Posterior vena cava (tissue), 2 donors: ENCODE measurements at places on chromosomes 3 and 15. TPM values are rescaled to one million over a fixed set of nuclear protein-coding genes. Genes with fewer than 3 reads are reported as not detected.

OCA2 gene
- total RNA-seq, result 1.4 TPM

- no peak for DNase-seq
Measured at GRCh38 chr3:83453056-83453455, 1505.7 kb upstream of the CADM2 start.

GRCh38 chr3:7562892-7563291 is 702.0 kb downstream of the GRM7 start:
- DNase-seq, result no peak

DNA sequence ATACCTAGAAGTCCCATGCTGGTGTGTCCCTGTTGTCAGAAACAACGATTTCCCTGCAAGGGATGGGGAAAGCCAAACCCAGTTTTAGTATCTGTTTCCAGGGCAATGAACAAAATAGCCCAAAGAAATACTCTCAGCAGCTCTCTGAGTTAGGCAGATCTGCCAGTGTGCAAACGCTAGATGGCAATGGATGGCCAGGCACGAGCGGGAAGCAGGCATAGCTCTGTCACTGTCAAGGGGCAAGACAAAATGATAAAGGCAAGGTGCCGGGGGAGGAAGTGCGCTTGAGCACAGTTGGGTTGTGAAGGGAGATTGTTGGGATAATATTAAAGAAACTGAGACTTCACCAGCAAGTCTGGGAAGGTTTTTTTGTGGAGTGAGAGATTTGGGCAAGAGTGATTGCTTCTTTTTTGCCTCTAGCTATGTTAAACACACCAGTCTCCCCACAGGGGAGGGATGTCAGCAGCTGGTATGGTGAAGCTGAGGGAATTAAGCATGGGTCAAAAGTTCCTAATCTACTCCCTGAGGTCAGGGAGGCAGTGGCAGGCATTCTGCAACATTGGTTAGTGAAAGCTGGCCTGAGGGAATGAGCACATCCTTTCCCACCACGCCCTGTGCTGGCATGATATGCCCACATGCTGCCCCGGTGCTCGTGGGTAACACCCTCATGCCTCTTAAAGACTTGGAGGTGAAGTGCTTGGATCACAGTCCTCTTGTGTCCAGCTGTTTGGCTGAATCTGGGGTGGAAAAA is 117.5 kb downstream of the PDCD6IP start:
- no peak for DNase-seq

- DNase-seq, result peak; percentile 91
Measured at GRCh38 chr3:50320853-50321335, 1.7 kb downstream of the HYAL2 start.

GRCh38 chr15:88450125-88450798 is 16.9 kb downstream of the MRPL46 start:
- DNase-seq, result no peak

NLGN1 gene
- 11.5 TPM for total RNA-seq

DNA sequence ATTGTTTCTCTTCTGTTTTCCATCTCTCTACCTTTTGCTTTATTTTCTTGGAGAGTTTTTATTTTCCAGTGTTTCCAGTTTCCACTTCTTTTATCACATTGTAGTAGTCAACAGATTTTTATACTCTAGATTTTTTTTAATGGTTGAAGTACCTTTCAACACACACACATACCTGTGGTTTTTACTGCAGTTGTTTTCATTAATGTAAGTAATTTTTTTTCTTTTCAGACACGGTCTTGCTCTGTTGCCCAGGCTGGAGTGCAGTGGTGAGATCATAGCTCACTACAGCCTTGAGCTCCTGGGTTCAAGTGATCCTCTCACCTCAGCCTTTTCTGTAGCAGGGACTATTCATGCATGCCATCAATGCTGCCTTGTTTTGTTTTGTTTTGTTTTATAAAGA is 472.5 kb upstream of the SGO1 start:
- no peak for DNase-seq

- no peak for DNase-seq
Measured at GRCh38 chr3:129239991-129240390, 9.4 kb upstream of the COPG1 start.

- no peak for DNase-seq
Measured at GRCh38 chr3:163601426-163601825, 1476.9 kb downstream of the SI start.

LRRC31 gene
- total RNA-seq, result not detected

RBP2 gene
- 1.1 TPM for total RNA-seq

CLDN16 gene
- total RNA-seq, result not detected

EBLN2 gene
- total RNA-seq, result 4.8 TPM

GRCh38 chr3:156172536-156172935 is 52.2 kb downstream of the KCNAB1 start:
- DNase-seq, result no peak

GRCh38 chr15:55799291-55800212 is 56.6 kb upstream of the PRTG start:
- no peak for DNase-seq

MEX3B gene
- 2.4 TPM for total RNA-seq

- no peak for DNase-seq
Measured at GRCh38 chr15:101320501-101321052, 25.5 kb upstream of the SNRPA1 start.

UCN2 gene
- total RNA-seq, result not detected

CD200R1 gene
- 1.3 TPM for total RNA-seq

GRCh38 chr15:83436513-83437158 is 10.5 kb upstream of the SH3GL3 start:
- DNase-seq, result no peak

- peak; percentile 88 for DNase-seq
Measured at GRCh38 chr3:169662132-169662842, 1.2 kb downstream of the MECOM start.

GRCh38 chr3:72523429-72524151 is 324.7 kb downstream of the SHQ1 start:
- DNase-seq, result peak; percentile 76

GOLGA8J gene
- not detected for total RNA-seq

GRCh38 chr3:48619541-48620524 is 1.7 kb downstream of the TMEM89 start:
- peak; percentile 65 for DNase-seq

- DNase-seq, result no peak
Measured at GRCh38 chr3:118760585-118761290, 273.9 kb downstream of the IGSF11 start.

DNA sequence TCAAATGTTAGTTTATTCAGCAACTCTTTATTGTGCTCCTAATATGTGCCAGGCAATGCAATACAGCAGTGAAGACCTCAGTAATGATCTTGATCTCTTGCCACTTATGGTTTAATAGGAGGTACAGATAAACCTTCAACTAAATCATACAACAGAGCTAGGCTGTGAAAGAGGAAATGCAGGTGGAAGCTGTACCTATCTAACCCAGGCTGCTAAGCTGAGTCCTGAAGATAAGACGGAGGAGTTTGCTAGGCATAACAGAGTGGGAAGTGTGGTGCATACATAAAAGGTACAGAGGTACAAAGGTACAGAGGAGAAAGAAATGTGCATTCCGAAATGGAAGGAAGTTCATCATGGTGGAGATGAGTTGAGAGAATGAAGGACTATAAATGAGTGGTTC is 35.0 kb downstream of the KBTBD8 start:
- no peak for DNase-seq

GRCh38 chr15:72492733-72493132 is 18.6 kb downstream of the ARIH1 start:
- no peak for DNase-seq

DNA sequence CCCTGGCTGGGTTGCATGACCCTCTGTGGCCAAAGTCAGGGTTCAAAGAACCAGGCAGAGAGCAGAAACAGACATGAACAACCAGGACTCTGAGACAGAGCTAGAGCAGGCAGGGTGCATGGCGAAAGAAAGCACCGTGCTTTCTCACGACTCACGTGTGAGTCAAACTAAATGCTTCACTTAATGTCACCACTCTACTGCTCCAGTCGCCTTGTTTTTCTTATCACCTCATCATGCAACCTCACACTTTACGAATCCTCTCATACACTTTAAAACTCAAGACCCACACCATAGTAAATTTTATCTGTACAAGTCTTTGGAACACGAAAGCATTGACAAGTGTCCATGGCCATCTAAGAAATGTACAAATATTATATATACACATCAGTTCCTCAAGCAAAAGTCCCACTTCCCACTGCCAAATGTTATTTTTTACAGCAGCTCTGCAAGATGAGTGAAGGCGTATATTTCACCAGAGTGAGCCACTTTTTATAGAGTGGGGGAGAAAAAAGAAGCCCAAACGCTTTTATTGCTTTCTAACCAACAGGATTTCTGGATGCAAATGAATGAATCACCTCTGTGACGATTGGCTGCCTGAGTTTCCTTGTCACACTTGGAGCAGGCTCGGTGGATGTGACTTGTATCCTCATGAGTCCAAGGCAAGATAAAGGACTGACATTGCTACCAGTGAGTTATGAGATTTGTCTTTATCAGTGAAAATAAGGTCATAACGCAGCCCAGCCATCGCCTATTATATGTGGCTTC is 16.0 kb upstream of the MEGF11 start:
- no peak for DNase-seq

FAIM gene
- 11.9 TPM for total RNA-seq

DNA sequence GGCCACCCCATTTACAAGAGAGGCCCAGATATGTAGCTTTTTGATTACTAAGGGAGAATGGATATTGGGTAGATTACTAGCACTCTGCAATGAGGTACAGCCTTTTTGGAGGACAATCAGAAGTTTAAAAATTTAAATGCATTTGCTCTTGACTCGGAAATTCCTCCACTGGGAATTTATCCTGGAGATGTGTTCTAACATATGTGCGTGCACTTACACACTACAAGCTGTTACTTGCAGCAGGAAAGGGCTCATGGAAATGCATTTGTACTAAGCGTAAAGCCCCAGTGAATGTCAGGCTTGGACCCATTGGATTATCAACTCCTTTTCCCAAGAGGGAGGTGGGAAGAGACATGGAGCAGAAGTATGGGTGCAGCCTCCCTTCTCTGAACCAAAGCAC is 7.8 kb upstream of the POMGNT2 start:
- DNase-seq, result no peak

ZCWPW2 gene
- 2.2 TPM for total RNA-seq

- DNase-seq, result no peak
Measured at GRCh38 chr3:114022145-114022802, 34.1 kb downstream of the CCDC191 start.
